ENCODE measurements at places on chromosomes 1 and 21. TPM values are rescaled to one million over a fixed set of nuclear protein-coding genes. Genes with fewer than 3 reads are reported as not detected.

DNA sequence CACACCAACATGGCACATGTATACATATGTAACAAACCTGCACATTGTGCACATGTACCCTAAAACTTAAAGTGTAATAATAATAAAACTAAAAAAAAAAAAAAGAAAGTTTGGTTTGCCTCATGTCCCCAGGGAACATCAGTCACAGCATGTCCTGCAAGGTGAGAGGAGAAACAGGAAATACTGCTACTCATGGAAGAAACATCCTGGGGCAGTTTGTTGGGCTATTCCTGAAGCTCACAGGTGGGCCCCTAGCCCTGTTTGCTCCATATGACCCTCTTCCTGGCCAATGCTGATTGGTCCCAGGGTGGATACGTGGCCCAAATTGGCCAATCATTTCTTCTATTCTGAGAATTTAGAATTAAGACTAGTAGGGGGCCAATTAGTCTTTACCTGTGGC lies 103.4 kb upstream of the ADAR start:
- no peak for DNase-seq

GRCh38 chr1:209391792-209392191 lies 191.7 kb upstream of the CAMK1G start:
- no peak for DNase-seq

DNA sequence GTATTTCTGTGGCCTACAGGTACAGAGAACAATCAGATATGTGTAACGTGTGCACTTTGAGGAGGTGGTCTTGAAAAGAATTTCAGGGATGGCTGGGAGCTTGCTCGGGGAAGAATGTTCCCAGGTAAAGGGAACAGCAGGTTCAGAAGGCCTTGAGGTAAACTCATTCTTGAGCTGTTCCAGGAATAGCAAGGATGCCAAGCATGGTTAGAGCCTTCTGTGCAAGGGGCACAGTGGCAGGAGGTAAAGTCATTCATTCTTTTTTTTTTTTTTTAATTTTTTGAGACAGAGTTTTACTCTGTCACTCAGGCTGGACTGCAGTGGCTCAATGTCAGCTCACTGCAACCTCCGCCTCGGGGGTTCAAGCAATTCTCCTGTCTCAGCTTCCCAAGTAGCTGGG lies 10.0 kb downstream of the UBE4B start:
- DNase-seq, result no peak

DNA sequence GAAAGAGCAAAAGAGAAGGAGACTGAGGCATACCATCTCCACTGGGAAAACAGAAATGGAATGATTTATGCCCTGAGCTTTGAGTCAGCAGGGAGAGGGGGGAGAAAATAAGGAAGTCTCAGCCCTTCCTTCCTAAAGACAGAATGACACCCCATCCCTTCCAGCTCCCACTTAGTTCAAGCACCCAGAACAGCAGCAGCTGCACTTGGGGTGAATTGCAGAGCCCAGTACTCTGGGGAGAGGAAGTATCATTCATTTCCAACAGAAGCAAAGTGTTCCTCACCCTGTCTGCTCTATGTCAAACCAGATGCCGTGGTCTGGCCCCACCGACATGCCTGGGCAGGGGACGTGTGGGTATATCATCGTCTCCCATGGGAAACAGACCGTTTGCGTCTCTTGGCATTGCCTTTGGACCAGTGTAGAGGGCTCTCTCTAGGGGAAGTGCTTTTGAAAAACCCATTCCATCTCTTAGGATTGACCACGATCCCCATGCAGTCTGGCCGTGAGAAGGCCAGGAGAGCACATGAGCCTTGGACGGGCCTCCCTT lies 1.1 kb upstream of the KCNJ15 start:
- no peak for DNase-seq

The TMPRSS15 gene
- total RNA-seq, result 0.16 TPM

All from testis (tissue), 5 donors.